Iris pigment epithelial cell (primary cell): ENCODE measurements at places on chromosomes 4 and X.

- no peak for DNase-seq
Observed at GRCh38 chrX:20042221-20042620, 51.4 kb upstream of the BCLAF3 start.

DNA sequence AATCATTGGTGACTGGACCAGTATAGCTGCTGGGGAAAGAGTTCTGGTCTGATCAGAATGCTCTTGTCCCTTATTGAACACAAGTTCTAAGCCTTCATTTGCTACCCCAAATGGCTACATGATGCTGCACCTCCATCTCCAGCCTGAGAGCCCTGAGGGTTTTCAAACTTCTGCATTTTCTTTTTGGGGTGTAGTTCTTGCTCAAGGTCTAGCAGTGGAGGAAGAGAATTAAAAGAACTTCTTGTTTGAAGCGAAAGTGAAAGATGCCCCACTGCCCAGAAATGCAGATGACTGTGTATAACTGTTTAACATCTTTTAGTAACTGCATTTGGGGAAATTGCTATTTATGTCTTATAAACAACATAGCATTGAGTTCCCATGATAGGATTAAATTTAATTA lies 38.5 kb downstream of the LAMTOR3 start:
- peak; percentile 14 for DNase-seq

GRCh38 chr4:110540982-110541451 lies 65.1 kb downstream of the ENPEP start:
- peak; percentile 93 for DNase-seq

DNA sequence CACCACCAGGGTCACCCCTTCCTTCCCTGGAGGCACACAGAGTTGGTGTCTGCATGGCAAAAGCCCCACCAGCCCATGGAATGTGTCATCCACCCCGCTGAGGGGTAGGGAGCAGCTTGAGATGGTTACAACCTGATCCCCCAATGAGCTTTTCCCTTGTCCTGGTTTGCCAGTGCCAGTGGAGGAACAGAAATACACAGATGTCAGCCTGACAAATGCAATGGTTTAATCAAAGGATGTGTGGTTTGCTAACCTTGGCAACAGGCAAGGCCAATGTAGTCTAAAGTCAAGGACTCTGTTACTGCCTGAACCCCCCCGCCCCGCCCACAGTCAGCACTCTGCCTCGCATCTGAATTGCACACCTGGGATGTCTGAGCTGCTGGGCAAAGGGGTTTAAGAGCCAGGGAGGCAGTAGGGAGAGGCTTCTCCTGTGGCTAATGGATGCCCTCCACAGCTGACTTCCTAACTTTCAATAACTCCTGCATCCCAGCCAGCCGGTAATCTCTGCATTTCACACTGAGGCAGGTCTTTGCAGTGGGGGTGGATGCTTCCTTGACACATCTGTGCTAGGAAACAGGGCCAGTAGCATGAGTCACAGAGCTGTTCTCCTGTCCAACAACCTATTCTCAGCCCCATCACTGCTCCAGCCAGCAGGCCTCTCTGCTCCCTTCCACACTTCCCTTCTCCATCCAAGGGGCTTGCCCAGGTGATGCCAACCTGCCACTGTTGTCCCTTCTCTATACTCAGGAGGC lies 137.5 kb downstream of the AMMECR1 start:
- DNase-seq: peak; percentile 81

DNA sequence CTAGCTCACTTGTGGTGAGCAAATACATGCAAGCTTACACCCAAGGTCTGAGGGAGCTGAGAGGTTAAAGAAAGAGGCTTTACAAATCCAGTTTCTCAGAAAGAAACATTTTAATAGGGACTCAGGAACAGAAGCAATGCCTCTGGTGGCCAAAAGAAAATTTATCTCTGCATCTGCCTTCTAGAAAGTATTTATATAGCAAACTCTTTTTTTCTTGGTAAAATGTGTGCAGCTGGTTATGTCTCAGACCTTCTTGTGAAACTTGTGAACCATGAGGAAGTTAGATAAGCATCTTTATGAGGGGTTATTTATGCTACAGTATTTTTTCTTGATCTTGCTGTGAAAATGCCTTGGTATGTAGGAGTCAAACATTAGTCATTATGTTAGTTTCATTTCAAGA lies 48.5 kb upstream of the CYSLTR1 start:
- DNase-seq: no peak

GRCh38 chr4:173505924-173506518 lies 24.0 kb downstream of the HAND2 start:
- DNase-seq: peak; percentile 61

- no peak for DNase-seq
Observed at GRCh38 chrX:14489437-14489836, 39.9 kb upstream of the GLRA2 start.

GRCh38 chrX:24498181-24498580 lies 33.1 kb downstream of the PDK3 start:
- no peak for DNase-seq

DNA sequence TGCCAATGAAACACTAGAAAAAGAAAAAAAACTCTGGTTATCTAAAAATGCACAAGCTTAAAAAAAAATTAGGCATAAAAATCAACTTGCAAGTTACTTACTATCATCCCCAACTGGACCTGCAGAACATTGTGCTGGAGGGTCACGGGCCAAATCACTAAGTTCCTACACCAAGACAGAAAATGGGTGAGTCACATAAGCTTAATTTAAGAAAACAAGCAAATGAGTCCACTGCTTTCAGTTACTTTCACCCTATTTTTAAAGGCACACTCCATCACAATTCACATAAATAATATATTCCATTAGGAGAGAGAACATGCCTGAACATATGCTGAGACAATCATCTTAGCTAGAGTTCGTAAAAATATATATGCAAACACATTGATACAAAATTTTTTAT lies 17.7 kb downstream of the UBE2D3 start:
- peak; percentile 41 for DNase-seq

GRCh38 chr4:105092356-105092755 lies 54.3 kb upstream of the TET2 start:
- peak; percentile 86 for DNase-seq

DNA sequence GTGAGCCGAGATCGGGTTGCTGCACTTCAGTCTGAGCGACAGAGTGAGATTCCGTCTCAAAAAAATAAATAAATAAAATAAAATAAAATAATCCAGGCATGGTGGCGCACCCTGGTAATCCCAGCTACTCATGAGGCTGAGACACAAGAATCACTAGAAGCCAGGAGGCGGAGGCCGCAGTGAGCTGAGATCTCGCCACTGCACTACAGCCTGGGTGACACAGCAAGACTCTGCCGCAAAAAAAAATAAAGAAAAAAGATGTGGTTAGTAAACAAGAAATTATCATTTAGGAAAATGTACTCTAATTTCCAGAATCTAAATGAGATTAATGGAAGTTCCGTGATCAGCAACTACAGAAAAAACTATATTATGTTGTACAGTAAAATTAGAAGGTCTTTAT lies 14.5 kb upstream of the LRBA start:
- no peak for DNase-seq

DNA sequence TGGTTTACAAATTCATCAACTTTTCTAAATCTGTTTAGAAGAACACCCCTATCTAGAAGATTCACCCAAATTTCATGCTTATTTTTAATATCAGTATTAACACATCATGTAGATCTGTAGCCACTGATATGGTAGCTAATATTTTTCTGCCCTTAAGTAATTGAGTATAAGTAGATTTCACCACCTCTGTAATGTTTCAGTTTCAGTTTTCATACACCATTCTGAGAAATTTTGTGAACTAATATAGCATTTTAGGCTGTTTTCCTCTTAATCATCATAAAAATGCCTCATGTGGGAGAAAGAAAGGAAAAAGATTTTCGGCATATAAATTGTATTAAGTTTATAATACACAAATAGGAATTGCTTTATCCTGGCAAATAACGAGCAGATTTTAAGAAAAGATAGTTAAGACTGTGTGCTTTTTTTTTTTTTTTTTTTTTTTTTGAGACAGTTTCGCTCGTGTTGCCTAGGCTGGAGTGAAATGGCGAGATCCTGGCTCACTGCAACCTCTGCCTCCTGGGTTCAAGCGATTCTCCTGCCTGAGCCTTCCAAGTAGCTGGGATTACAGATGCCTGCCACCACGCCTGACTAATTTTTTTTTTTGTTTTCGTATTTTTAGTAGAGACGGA lies 21.4 kb upstream of the RBPJ start:
- no peak for DNase-seq
